ENCODE measurements at places on chromosomes 3 and 15.
A peak's percentile ranks its signal among the peaks of the same experiment; 100 is the strongest.

DNA sequence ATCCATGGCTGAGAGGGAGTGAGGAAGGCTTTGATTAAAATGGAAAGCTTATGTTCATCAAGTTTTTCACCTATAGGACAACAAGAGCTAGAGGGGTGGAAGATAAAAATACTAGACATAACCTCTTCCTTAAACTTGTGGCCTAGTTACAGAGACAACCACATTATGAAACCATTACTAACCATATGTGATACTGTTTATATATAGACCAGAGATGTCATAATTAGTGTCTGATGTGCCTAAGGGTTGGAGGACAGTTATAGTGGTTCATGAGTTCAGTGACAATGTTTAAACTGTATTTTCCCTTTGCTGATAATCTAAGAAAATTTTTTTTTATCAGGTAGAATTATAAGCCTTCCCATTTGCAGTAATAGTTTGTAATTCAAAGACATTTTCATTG, 23.7 kb downstream of the PHLDB2 start:
- H3K4me3 ChIP-seq = no peak overlapping the region
- peaks cover 18% of the 10 kb centered on the region for H3K27me3 ChIP-seq
- H3K36me3 ChIP-seq = no peaks in the 10 kb centered on the region
- H3K4me1 ChIP-seq = no peaks in the 10 kb centered on the region
- H3K27ac ChIP-seq = no peak overlapping the region

- no peak overlapping the region for H3K27ac ChIP-seq
- DNase-seq = no peak
- no peaks in the 10 kb centered on the region for H3K36me3 ChIP-seq
- no peaks in the 10 kb centered on the region for H3K4me1 ChIP-seq
- no peak overlapping the region for H3K4me3 ChIP-seq
Observed at GRCh38 chr3:113286524-113286923, 75.2 kb downstream of the BOC start.

- no peak overlapping the region for H3K4me3 ChIP-seq
- no peaks in the 10 kb centered on the region for H3K4me1 ChIP-seq
- no peak for DNase-seq
- no peak overlapping the region for H3K27ac ChIP-seq
- H3K27me3 ChIP-seq = no peaks in the 10 kb centered on the region
Observed at GRCh38 chr3:6806991-6807390, 53.9 kb upstream of the GRM7 start.

- no peak for DNase-seq
- no peaks in the 10 kb centered on the region for H3K4me1 ChIP-seq
- H3K27ac ChIP-seq = no peak overlapping the region
- H3K27me3 ChIP-seq = no peaks in the 10 kb centered on the region
- no peak overlapping the region for H3K4me3 ChIP-seq
- no peaks in the 10 kb centered on the region for H3K36me3 ChIP-seq
Observed at GRCh38 chr3:55173504-55173903, 245.6 kb upstream of the LRTM1 start.

DNA sequence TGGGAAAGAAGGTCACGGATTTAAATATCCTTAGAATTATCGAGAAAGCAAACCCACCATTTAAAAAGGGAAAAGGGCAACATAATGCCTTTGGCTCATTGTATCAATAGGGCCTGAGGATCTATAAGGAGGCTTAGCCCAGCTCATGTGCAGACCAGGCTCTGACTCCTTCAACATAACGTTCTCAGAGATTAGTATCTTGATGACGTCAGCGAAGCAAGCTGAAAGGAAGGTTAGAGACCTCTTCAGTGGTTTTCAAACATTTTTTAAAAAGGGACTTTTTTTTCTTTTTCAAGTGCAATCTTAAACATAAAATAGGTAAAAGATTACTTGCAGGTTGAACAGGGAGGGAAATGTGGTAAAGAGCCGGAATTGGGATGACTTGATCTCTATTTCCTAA, 463.9 kb upstream of the ADAMTS9 start:
- DNase-seq = no peak
- no peaks in the 10 kb centered on the region for H3K27me3 ChIP-seq
- H3K36me3 ChIP-seq = no peaks in the 10 kb centered on the region
- no peak overlapping the region for H3K27ac ChIP-seq

GRCh38 chr15:68896178-68896577, 34.1 kb upstream of the SPESP1 start:
- H3K27me3 ChIP-seq = peaks cover 17% of the 10 kb centered on the region
- H3K4me1 ChIP-seq = no peaks in the 10 kb centered on the region
- no peak for DNase-seq
- no peaks in the 10 kb centered on the region for H3K36me3 ChIP-seq
- no peak overlapping the region for H3K4me3 ChIP-seq

- H3K27ac ChIP-seq = no peak overlapping the region
- peaks cover 7% of the 10 kb centered on the region for H3K4me1 ChIP-seq
- H3K36me3 ChIP-seq = peaks cover 2% of the 10 kb centered on the region
- peaks cover 35% of the 10 kb centered on the region for H3K27me3 ChIP-seq
- peak; percentile 18 for DNase-seq
- no peak overlapping the region for H3K4me3 ChIP-seq
Observed at GRCh38 chr15:31280046-31280830, 46.4 kb upstream of the KLF13 start.

DNA sequence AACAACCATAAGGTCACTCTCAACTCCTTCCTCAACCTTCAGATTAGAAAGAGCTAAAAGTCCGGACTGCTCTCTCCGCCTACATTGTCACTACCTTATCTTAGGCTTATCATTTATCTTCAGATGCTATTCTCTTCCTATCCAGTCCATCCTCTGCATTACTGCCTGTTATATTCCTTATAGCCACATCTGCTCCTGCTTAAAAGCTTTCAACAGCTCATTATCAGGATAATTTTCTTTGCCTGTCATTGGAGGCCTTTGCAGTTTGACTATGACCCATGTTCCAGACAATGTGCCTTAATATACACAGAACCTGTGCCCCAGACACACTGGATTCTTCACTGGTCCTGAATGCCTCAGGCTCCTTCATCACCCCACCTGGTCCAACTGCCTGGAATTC, 184.1 kb upstream of the SETMAR start:
- H3K4me1 ChIP-seq = no peaks in the 10 kb centered on the region
- H3K27me3 ChIP-seq = no peaks in the 10 kb centered on the region
- no peak overlapping the region for H3K4me3 ChIP-seq
- DNase-seq = no peak
- no peak overlapping the region for H3K27ac ChIP-seq

DNA sequence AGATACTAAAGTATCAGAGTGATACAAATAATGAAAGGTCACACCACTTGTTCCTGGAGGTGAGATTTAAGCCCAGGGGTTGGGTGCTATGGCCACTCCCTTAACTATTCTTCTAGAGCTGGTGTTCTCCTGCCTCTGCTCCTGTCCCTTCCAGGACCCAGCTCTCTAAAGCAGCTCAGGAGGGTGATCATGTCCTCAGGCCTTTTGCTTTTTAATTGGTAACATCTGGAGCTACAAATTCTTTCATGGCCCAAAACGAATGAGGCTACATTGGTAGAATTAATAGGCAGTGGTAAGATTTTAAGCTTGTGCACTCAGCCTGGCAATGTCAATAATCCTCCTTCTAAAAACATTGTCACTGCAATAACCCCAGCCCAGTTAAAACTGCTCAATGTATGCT, 38.2 kb upstream of the CNOT10 start:
- H3K36me3 ChIP-seq = no peaks in the 10 kb centered on the region
- H3K4me1 ChIP-seq = no peaks in the 10 kb centered on the region
- no peak overlapping the region for H3K4me3 ChIP-seq
- no peak overlapping the region for H3K27ac ChIP-seq

- H3K27ac ChIP-seq = no peak overlapping the region
- peaks cover 14% of the 10 kb centered on the region for H3K27me3 ChIP-seq
- H3K4me3 ChIP-seq = no peak overlapping the region
- no peak for DNase-seq
Observed at GRCh38 chr15:73737535-73737934, 15.6 kb downstream of the INSYN1 start.

DNA sequence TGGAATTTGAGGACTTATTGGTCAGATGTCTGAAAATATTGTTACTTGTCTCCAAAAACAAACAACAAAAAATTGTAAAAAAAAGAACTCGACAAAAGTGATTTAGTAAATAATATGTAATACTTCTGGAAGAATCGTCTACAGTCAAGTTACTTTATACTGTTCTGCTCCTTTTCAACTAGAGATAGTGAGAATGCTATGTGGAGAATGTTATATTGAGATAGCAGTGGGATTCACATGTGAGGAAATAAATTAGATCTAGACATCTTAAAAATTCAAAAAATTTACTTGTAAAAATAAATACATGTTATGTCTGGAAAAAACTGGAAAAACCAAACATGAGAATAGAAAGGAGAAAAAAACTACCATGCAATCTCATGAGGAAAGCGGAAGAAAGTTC, 64.9 kb downstream of the SGO1 start:
- peaks cover 79% of the 10 kb centered on the region for H3K36me3 ChIP-seq
- no peak overlapping the region for H3K4me3 ChIP-seq
- DNase-seq = no peak
- H3K4me1 ChIP-seq = peaks cover 6% of the 10 kb centered on the region
- no peaks in the 10 kb centered on the region for H3K27me3 ChIP-seq

DNA sequence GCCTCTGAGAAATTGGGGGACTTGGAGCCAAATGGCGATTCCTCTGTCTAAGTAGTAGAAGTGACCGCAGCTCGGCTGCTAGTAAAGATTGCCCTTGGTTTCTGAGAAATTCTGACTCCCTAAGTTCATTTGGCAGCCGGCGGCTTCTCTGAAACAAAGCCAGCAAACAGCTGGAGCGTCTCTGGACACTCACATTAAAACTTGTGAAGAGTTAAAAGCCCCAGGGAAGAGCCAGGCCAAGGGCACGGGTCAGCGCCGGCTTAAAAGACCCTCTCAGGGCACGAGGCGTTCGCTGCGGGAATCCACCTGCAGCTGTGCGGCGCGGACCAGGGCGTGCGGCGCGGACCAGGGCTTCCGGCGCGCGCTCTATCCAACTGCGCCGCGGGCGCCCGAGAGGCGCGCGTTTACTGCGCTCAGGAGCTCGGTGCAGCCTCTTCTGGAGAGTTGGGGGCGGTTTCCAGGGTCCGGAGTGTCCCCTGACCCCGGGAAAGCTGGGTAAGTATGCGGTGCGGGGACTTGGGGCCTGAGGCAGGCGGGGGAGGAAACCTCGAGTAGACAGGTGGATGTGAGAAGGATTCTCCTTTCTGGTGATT, at the start of gene COL6A5:
Gene COL6A5 (plus strand): TSS at position 186 of the 593 bp plus-strand sequence. CDS start 27,967 bp downstream, outside the sequence.
- no peaks in the 10 kb centered on the region for H3K36me3 ChIP-seq
- no peak for DNase-seq
- peaks cover 32% of the 10 kb centered on the region for H3K27me3 ChIP-seq
- no peak within 1 kb of the TSS for H3K27ac ChIP-seq
- no peak within 1 kb of the TSS for H3K4me3 ChIP-seq
- no peaks in the 10 kb centered on the region for H3K4me1 ChIP-seq

- no peak overlapping the region for H3K27ac ChIP-seq
- H3K4me3 ChIP-seq = no peak overlapping the region
- no peaks in the 10 kb centered on the region for H3K27me3 ChIP-seq
- no peaks in the 10 kb centered on the region for H3K36me3 ChIP-seq
- no peaks in the 10 kb centered on the region for H3K4me1 ChIP-seq
- no peak for DNase-seq
Observed at GRCh38 chr3:159443266-159443665, 545.4 kb upstream of the IL12A start.

GRCh38 chr3:168512802-168513201, 417.1 kb upstream of the GOLIM4 start:
- DNase-seq = no peak
- no peaks in the 10 kb centered on the region for H3K27me3 ChIP-seq
- H3K27ac ChIP-seq = no peak overlapping the region
- no peaks in the 10 kb centered on the region for H3K36me3 ChIP-seq

DNA sequence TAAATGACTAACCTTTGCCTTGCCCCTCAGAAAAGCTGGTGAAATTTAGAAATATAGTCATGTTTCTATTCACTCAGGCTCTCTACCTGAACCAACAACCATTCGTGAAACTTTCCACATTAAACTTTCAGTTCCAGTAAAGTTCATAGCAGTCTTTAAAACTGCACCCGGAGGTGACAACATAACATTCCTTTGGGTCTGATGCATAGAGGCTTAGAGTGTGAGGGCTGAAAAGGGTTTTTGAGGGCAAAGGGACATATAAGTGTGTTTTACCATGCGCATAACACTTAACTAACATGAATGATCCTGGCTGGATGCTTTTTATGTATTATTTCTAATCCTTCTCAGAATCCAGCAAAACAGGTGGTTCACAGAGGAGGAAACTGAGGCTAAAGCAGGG, 471.7 kb upstream of the MCTP2 start:
- H3K4me3 ChIP-seq = no peak overlapping the region
- H3K4me1 ChIP-seq = no peaks in the 10 kb centered on the region
- H3K36me3 ChIP-seq = no peaks in the 10 kb centered on the region
- no peak overlapping the region for H3K27ac ChIP-seq

DNA sequence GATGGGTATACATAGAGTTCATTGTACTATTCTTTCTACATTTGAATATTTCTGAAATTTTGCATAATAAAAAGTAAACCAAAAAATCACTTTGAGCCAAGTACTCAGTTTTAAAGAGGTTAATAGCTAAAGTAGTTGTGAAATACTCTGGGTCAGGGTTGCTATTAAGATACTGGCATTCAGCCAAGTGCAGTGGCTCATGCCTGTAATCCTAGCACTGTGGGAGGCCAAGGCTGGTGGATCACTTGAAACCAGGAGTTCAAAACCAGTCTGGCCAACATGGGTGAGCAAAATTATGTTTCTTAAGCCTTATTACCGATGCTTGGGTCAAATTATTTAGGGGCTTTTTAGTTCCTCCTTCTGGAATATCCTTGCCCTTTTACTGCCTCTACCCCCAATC, 122.0 kb upstream of the MELTF start:
- H3K36me3 ChIP-seq = peaks cover 30% of the 10 kb centered on the region
- no peak overlapping the region for H3K27ac ChIP-seq
- H3K4me3 ChIP-seq = no peak overlapping the region
- peaks cover 3% of the 10 kb centered on the region for H3K4me1 ChIP-seq

DNA sequence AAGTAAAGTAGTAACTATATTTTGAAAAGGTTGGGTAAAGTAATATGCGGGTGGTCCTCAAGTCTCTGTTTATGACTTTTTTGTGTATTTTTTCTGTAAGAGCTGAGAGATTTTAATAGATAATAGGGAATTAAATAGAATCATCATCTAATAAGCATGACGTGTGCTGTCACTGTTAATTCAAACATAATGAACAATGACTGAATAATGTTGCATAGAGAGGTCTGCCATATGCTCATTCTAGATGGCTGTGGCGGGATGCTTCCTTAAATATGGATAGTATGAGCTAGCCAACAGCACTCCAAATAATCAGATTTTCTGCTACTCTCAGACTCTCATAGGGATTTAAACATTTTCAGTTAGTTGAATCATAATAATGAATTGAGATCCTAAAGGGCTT, 302.8 kb upstream of the RBMS3 start:
- no peaks in the 10 kb centered on the region for H3K27me3 ChIP-seq
- no peak overlapping the region for H3K27ac ChIP-seq
- H3K36me3 ChIP-seq = no peaks in the 10 kb centered on the region
- no peaks in the 10 kb centered on the region for H3K4me1 ChIP-seq
- DNase-seq = no peak

- H3K4me3 ChIP-seq = no peak overlapping the region
- no peaks in the 10 kb centered on the region for H3K36me3 ChIP-seq
- H3K27ac ChIP-seq = no peak overlapping the region
- no peaks in the 10 kb centered on the region for H3K4me1 ChIP-seq
Observed at GRCh38 chr3:100027321-100027720, 87.0 kb downstream of the FILIP1L start.

GRCh38 chr3:71057526-71057894, 526.0 kb downstream of the FOXP1 start:
- H3K27ac ChIP-seq = peak overlapping the region; percentile 84
- no peaks in the 10 kb centered on the region for H3K27me3 ChIP-seq
- H3K4me3 ChIP-seq = peak overlapping the region; percentile 50
- no peak for DNase-seq
- H3K4me1 ChIP-seq = peaks cover 97% of the 10 kb centered on the region
- H3K36me3 ChIP-seq = peaks cover 57% of the 10 kb centered on the region

GRCh38 chr3:117238806-117239205, 529.2 kb downstream of the TUSC7 start:
- no peak for DNase-seq
- H3K4me1 ChIP-seq = no peaks in the 10 kb centered on the region
- H3K27ac ChIP-seq = no peak overlapping the region

All from activated naive CD4-positive, alpha-beta T cell treated with anti-CD3 and anti-CD28 coated beads, Interleukin-2, amount 10 ng/mL, durations not matched to agents 7 days and 5 days (primary cell).